ENCODE measurements at places on chromosomes 4 and X.

DNA sequence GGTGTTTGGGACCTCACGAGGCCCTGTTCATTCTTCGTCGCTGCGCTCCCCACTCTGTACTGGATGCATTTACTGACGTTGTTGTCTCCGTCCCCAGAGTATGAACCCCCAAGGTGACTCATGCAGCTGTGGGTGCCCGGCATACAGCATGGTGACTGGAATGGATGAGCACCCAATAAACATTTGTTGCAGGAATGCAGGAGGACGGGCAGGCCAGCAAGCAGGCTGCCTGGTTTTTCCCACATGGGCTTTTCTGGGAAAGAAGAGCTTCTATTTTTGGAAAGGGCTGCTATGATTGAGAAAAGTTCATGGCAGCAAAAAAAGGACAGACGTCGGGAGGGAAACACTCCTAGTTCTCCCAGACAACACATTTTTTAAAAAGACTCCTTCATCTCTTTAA, 893 bp upstream of the SOD3 start:
- DNase-seq: no peak

GRCh38 chr4:81562093-81562492, 90.4 kb upstream of the RASGEF1B start:
- DNase-seq: no peak

DNA sequence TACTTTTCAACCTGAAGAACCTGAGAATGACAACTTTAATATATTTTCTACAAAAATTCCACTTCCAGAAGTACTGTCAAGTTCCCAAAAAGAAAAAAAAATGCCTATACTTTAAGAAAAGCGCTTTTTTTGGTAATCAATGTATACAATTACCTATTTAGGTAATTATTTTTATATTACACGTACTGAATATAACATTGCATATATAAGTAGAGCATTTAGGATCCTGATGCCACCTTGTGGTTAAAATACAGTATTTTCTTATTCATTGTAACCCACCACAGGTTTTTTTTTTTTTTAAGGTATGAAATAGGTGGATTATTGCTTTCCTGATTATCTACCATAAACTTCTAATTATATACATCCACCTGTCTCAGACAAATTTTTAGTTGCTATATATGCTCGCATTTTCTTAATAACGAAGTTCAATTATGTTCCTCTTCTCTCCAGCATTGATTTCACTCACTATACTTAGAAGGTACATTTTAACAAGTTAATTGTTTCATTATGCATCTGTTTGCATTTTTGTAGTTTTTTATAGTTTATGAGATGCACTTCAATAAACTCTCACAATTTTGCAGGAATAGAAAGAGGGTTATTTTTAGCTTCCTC, 5.2 kb downstream of the MAP9 start:
- DNase-seq: peak; percentile 40

DNA sequence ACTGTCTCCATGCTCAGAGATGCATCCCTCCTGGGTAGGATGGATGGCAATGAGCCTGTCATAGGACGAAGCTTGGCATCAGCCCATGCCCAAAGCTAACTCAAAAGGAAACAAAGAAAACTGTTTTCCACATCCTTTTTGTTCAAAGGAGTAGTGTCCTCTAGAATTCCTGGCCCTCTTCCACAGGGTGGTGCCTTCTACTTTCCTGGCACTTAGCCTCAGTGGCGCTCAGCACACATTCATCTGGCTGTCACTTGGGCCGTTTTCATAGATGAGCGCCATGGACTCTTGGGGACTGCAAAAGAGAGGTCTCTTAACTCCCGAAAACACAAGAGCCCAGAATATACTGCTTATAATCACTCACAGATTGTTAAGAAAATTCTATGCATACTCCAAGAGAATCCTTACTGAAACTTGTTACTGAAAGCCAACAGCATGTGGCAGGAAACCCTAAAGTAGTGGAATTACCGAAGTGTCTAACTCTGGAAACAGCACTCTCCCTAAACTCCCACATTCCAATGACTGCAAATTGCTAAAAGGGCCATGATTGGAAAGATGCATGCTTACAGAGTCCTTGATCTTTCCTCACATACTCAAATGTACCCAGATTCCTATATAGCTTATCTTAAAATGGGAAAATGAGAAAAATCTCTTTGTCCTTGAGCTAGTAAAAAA, 110.0 kb downstream of the HS6ST2 start:
- DNase-seq: no peak

- DNase-seq: peak; percentile 13
Observed at GRCh38 chr4:47486231-47486673, 1.2 kb downstream of the ATP10D start.

- no peak for DNase-seq
Observed at GRCh38 chr4:185374573-185374972, 21.2 kb downstream of the LRP2BP start.

GRCh38 chr4:152064753-152065152, 303.9 kb upstream of the GATB start:
- DNase-seq: peak; percentile 22

Data from epithelial cell of esophagus (primary cell).